CD4-positive, alpha-beta T cell treated with Interleukin-17A for 4 hours (primary cell): ENCODE measurements at places on chromosomes 7 and 10.

DNA sequence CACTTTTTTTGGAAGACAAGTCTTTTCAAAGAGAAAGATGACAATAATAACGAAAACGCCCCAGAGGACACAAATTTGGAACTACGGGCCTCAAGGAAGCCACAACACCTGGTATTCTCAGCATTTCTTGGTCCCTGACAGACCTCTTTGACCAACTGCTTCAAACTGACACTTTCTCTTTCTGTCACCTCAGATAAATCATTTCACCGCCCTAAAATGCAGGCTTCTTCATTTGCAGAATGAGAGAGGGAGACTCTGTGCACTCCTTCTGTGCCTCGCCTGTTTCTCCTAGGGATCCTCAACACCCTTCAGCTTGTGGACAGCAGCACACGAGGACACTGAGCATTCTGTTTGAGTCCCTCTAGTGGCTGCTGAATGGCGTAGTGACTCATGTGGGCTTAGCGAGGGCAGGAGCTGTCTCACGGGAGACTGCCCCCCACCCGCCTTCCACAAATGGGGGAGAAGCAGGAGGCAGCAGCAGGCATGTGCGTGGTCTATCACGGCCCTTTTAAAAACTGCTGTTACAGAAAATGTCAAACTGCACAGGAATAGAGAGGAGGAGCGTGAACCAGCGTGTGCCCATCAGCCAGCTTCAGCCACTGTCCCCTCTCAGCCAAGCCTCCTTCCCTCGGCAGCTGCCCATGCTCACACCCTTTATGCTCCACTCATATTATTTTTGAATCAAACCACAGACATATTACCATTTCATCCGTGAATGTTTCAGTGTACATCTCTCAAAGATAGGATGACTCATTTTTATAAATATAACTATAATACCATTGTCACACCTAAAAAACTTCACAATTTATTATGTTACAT is 41.4 kb downstream of the GSDME start:
- no peak for DNase-seq

DNA sequence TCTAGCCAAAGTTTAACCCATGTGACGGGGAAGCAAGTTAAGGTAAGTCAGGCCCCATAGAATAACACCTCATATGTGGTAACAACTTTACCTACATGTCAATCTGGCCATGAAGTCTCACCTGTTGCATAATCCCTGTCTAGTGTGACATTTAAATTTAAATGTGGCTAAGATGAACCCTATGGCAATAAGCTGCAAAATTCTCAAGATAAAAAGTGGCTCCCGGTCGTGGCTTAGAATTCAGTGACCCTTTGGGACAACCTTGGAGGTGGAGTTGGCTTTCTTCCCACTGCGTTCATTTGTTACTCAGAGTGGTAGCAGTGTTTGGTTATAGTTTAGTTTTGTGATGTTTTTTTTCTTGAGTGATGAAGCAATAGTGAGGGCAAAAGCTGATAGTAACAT is 90.6 kb downstream of the ARID5B start:
- no peak for DNase-seq

GRCh38 chr10:121002586-121003205 is 151.5 kb downstream of the WDR11 start:
- no peak for DNase-seq

DNA sequence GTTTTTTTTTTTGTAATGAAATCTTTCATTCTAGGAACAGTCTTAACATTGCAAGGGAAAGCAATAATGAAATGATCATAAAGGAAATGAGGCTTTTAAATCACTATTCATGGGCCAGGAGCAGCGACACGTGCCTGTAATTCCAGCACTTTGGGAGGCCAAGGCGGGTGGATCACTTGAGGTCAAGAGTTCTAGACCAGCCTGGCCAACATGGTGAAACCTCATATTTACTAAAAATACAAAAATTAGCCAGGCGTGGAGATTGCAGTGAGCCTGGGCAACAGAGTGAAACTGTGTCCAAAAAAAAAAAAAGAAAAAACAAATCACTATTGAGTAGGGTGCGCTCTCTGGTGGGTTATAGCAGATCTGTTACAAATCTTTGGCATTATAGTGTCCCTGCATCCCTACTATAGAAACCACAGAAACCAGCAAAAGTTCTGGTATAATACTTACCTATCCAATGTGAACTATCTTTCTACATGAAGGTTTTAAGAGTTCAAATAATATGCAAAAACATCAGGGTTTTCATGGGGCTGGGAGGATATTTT is 72.1 kb downstream of the GLI3 start:
- DNase-seq: no peak

GRCh38 chr7:37100735-37101331 is 347.8 kb downstream of the ELMO1 start:
- no peak for DNase-seq
